ENCODE measurements at places on chromosomes 6 and 20. TPM values are rescaled to one million over a fixed set of nuclear protein-coding genes. Genes with fewer than 3 reads are reported as not detected.

- DNase-seq, result no peak
These were observed 127.8 kb upstream of the FOXA2 start for GRCh38 chr20:22711971-22712755.

DNA sequence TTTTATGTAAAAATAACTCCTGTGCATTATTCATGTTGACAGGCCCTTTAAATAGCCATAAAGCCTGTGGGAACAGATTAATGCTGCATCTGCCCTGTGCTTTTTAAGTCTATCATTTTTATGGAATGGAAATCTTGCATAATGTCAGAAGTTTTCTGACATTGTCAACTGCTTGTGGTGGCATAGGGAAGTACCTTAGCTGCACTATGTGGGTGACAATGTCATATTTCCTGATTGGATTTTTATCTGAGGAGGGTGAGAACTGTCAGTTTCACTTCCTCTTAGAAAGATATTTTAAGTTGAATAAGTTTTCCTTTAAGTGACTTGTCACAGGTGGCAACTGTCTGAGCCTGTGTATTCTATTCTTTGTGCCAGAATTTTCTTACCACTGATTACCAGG lies 267.9 kb downstream of the PLCB1 start:
- no peak for DNase-seq

DNA sequence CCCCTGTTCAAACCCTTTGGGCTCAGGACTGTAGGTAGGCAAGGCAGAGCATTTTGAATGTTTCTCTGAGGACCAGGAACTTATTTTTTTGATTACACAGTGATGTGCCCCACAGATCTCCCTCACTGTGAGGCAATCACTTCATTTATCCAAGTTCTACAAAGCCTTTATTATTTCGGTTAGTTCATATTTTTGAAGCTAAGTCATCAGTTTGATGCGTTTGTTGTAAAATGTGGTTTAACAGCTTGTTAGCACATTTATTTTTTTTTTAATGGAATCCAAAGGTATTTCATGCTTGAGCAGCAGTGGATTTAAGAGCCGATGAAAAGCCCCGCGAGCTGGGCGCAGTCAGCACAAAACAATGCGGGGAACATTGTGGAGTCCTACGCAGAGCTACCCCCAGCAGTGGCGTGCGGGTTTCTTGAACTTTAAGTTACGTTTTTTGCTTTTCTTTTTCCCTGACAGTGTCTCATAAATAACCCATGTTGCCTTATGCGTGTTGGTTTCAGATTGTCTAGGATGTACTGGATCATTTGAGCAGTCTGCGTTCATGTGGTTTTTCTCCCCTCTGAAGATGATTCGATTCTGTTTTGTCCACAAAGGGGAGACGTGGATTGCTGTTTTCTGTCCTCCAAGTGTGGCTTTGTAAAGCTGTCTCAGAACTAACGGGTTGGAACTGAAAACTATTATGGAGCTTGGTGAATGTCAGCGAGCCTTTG lies 233.6 kb upstream of the BMP2 start:
- DNase-seq, result no peak

CYP21A2 gene
- 0.04 TPM for polyA plus RNA-seq

RSPH9 gene
- not detected for polyA plus RNA-seq

TBXT gene
- polyA plus RNA-seq, result not detected

ABHD16B gene
- polyA plus RNA-seq, result not detected

ZNF334 gene
- 1.1 TPM for polyA plus RNA-seq

Data from keratinocyte (primary cell).